Stimulated activated CD4-positive, alpha-beta T cell treated with anti-CD3 and anti-CD28 coated beads, Interleukin-1b, Interleukin-23, amount 100 ng/mL, for 24 hours (primary cell): ENCODE measurements at places on chromosomes 4 and X.

DNA sequence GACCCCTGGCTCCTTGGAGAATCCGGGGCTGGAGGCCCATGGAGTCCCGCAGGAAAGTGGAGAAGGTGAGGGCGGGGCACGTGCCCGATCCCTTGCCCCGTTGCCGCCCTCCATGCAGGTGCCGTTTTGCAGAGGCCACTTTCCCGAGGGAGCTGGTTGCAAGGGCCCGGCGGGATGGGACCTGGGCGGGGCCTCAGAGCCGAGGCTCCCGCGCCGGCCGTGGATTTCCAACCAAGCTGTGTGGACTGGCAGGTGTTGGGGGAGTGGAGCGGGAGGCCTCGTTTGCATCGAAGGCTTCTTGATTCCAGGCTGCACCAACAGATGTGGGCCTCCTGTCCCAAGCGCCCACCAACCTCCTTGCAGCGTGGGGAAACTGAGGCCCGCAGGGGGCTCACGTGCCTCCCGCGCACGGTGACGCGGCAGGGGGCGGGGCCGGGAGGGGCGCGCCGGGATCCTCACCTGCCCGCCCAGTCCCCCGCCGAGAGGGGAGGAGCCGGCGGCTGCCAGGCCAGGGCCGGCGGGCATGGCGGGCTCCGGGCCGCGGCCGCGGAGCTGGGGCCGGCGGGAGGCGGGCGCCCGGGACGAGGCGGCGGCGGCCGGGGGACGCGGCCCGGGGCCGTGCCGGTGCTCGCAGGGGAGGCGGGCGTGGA is 24.9 kb downstream of the SH3BP2 start:
- DNase-seq, result no peak

- no peak for DNase-seq
Observed at GRCh38 chrX:53089224-53089842, 4.6 kb upstream of the KANTR start.

DNA sequence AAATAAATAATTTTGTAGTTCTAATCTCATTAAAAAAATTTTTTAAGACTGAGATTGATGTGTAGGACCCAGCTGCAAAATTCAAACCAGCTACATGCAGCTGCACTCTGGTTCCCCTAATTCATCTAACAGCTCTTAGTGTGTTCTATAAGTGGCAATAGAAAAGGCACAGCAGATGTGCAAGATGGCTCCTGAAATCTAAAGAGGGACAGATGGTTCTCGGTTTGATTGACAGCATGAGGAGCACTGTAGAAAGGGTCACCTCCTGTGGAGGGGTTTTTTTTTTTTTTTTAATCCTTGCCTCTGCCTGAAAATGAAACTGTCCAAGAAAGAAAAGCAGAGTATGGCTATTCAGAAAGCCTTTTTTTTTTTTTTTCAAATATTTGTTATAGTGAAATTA is 16.9 kb upstream of the OCIAD1 start:
- DNase-seq, result no peak

DNA sequence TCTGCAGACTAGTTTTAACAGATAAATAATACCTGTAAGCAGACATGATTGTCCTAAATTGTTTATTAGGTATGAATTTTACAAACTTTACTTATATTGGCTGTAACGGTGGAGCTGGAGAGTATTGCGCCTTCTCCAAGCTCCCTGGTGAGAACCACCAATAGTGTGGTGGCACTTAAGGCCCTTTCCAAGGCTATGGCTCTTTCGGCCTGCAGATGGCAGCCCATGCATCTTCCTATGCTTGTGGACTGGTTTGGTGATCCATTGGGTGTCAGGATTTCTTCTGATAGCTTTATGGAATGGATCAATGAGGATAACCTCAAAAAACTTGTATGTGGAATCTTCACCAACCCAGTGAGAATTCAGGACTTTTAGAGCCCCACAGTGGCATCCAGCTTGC is 7.8 kb downstream of the LARP1B start:
- no peak for DNase-seq

GRCh38 chr4:179766938-179767337 is 2324.7 kb upstream of the AGA start:
- DNase-seq, result no peak

- DNase-seq, result peak; percentile 29
Observed at GRCh38 chr4:182808673-182809416, 108.3 kb downstream of the DCTD start.

DNA sequence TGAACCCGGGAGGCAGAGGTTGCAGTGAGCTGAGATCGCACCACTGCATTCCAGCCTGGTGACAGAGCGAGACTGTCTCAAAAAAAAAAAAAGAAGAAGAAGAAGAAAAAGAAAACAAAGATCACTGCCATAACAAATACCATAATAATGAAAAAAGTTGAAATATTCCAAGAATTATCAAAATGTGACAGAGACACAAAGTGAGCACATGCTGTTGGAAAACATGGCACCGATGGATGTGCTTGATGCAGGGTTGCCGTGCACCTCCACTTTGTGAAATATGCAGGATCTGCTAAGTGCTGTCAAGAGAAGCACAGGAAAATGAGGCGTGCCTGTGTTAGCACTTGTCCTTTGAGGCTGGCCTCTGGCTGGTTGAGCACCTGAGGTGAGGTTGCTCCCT is 133.3 kb downstream of the STK32B start:
- DNase-seq, result no peak

GRCh38 chr4:54215379-54216077 is 13.6 kb upstream of the PDGFRA start:
- no peak for DNase-seq

- DNase-seq, result no peak
Observed at GRCh38 chr4:157992038-157992705, 180.7 kb downstream of the GASK1B start.

GRCh38 chr4:119581190-119581873 is 47.3 kb downstream of the PDE5A start:
- no peak for DNase-seq

GRCh38 chr4:163804001-163804400 is 309.5 kb downstream of the TMA16 start:
- DNase-seq, result no peak

DNA sequence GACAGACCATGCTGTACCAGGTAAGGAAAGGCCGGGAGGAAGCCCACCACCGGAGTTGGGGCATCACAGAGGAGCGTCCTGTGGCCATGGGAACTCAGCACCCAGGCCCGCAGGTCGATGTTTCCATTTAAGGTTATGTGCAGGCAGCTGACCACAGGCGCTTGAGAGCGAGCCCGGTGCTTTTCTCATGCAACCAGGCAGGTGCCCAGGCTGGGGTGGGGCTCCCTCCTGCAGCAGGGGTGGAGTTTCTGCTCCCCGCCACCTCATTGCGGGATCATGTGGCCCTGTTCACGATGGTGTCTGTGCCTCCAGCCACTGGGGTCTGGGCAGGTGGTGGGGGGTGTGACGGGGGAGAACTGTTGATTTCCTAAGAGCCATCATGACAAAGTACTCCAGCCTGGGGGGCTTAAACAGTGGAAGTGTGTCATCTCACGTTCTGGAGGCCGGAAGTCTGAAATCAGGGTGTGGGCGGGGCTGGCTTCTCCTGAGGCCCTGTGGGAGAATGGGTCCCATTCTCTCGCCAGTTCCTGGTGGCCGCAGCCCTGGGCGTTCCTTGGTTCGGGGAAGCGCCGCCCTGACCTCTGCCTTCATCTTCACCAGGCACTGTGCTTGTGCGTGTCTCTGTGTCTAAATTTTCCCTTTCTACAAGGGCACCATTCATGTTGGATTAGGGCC is 60.9 kb downstream of the CPZ start:
- DNase-seq, result no peak

DNA sequence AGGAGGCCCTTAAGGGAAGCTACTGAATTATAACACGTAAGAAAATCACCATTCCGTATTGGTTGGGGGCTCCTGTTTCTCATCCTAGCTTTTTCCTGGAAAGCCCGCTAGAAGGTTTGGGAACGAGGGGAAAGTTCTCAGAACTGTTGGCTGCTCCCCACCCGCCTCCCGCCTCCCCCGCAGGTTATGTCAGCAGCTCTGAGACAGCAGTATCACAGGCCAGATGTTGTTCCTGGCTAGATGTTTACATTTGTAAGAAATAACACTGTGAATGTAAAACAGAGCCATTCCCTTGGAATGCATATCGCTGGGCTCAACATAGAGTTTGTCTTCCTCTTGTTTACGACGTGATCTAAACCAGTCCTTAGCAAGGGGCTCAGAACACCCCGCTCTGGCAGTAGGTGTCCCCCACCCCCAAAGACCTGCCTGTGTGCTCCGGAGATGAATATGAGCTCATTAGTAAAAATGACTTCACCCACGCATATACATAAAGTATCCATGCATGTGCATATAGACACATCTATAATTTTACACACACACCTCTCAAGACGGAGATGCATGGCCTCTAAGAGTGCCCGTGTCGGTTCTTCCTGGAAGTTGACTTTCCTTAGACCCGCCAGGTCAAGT is 6.9 kb upstream of the MSANTD1 start:
- DNase-seq, result no peak

- no peak for DNase-seq
Observed at GRCh38 chr4:98470831-98471230, 187.6 kb downstream of the TSPAN5 start.

- DNase-seq, result no peak
Observed at GRCh38 chr4:70405765-70406164, 8.0 kb downstream of the OPRPN start.

- DNase-seq, result no peak
Observed at GRCh38 chrX:154780968-154781367, 18.3 kb downstream of the DKC1 start.

GRCh38 chr4:8279321-8280157 is 10.0 kb downstream of the HTRA3 start:
- no peak for DNase-seq

DNA sequence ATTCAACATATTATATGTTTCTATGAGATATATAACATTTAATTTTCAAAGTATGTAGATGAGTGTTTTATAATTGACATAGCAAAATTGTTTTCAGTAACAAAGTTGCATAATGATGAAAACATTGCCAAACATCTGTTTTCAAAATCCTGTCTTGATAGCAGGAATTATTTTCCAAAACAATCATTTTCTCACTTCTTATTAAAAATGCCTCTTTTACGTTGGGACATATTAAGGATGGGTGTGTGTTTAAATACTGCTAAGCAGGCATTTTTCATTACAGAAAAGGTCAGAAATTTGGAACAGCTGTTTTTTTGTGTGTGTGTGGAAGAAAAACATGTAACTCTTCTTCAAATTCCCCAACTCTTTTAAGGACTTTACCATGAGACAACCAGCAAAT is 452.0 kb downstream of the SPRY1 start:
- DNase-seq, result no peak
